Effector memory CD8-positive, alpha-beta T cell (primary cell): ENCODE measurements at places on chromosomes 5 and 9.

DNA sequence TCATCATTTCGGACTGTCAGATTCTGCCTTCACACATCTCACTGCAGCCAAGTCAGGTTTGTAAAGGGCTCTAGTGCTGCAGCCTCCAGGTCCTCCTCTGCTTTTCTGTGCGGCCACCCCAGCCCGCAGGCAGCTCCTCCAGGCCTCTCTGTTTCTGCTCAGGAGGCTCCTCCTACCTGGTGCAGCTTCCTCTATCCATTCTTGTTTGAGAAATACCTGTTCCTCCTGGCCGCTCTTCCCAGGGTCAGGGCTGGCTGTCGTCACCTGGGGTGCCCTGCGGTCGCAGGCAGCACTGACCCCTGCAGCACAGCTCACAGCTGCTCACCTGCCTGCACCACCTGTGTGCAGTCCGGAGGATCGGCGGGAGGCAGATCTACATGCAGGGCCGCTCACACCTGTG, 387.7 kb upstream of the IRX4 start:
- no peak for DNase-seq

DNA sequence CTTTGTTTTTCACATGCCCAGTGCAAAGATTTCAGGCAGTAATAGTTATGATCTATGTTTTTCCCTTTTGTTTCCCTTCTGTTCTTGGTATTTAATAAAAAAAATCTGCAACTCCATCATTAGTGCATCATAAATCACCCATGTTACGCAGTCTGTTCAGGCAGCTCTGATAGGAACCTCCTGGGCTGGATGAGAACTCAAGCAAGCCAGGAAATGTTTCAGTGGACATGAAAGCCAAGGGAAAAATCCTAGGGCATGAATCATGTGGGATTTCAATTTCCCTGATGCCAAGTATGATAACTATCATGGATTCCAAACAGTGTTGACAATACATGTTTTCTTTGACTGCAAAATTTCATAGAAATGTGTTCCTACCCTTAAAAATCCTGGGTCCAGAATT, 119.7 kb upstream of the TARS1 start:
- no peak for DNase-seq

DNA sequence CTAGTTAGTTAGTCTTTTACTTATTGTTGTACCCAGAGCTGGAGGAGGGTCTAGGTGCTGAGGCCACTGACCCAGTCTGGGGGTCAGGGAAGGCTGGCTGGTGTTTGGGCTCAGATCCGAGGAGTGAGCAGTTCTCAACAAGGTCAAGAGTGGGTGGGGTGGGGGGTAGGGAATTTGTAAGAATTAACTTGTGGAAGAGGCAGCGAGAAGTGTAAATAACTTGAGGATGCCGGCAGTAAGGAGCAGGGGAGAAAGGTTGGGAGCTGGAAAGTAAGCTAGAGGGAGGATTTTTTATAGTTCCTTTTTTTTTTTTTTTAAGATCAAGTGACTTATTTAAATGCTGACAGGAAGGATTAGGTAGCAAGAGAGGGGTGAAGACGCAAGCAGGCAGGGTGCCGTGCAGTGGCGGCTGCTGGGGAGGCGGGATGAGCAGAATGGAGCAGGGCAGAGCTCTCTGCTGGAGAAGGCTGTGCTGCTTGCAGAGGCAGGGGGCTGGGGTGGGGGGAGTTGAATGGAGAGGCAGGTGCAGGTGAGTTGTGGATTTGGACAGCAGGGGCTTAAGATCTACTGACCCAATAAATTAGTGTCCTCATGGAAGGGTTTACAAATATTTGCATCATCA, 35.3 kb upstream of the SMIM32 start:
- DNase-seq = no peak

GRCh38 chr9:108105885-108106284, 616.3 kb upstream of the KLF4 start:
- no peak for DNase-seq
